Left cardiac atrium (tissue), 4 donors: ENCODE measurements at places on chromosomes 1 and 21. TPM values are rescaled to one million over a fixed set of nuclear protein-coding genes. Genes with fewer than 3 reads are reported as not detected.

NFASC gene
- 40.6 TPM for total RNA-seq

OXCT2 gene
- total RNA-seq: 16.2 TPM

NTMT2 gene
- 3.5 TPM for total RNA-seq

GJA8 gene
- not detected for total RNA-seq

PFKFB2 gene
- total RNA-seq: 28.2 TPM

MOB3C gene
- total RNA-seq: 22.1 TPM

PRAMEF6 gene
- not detected for total RNA-seq

CYP4A22 gene
- not detected for total RNA-seq
